ENCODE measurements at places on chromosomes 13 and 19.

DNA sequence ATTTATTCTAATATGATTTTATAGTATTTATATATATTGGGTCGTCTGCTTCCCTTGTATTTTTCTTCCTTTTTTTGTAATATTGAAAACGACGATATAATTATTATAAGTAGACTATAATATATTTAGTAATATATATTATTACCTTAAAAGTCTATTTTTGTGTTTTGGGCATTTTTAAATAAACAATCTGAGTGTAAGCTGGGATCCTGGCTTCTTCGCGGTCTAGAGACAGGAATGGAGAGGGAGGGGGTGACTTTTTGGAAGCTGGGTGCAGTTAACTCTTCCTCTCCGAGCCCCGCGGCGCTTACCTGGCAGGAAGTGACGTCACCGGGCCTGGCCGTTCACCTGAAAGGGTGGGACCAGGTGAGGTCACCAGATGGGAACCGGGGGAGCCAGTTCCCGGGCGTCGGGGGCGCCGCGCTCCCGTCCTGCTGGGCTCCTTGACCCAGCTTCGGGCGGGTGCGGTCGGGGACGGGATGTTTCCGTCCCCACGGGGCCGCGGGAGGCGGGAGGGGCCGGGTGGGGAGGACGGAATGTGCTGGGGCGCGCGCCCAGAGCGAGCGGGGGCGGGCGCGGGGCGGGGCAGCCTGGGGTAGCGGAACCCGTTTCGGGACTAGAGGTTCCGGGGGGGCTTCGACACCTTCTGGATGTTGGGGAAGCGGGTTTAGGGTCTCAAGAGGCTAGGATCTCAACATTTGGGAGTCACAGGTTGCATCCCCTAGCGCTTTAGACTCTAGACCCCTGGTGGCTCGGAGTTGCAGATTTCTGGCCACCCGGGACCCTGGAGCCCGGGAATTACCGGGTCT lies 2.8 kb downstream of the ZFP36 start:
- DNase-seq: peak; percentile 94

GRCh38 chr19:1248786-1249297 lies 459 bp downstream of the MIDN start:
- DNase-seq: no peak

- DNase-seq: no peak
Observed at GRCh38 chr19:51441410-51442390, 16.6 kb downstream of the SIGLEC8 start.

DNA sequence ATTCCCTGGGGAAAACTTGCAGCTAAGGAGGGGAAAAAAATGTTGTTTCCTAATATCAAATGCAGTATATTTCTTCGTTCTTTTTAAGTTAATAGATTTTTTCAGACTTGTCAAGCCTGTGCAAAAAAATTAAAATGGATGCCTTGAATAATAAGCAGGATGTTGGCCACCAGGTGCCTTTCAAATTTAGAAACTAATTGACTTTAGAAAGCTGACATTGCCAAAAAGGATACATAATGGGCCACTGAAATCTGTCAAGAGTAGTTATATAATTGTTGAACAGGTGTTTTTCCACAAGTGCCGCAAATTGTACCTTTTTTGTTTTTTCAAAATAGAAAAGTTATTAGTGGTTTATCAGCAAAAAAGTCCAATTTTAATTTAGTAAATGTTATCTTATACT lies 33.6 kb downstream of the TNFSF11 start:
- DNase-seq: no peak

- no peak for DNase-seq
Observed at GRCh38 chr19:53904909-53905308, 4.2 kb upstream of the CACNG7 start.

DNA sequence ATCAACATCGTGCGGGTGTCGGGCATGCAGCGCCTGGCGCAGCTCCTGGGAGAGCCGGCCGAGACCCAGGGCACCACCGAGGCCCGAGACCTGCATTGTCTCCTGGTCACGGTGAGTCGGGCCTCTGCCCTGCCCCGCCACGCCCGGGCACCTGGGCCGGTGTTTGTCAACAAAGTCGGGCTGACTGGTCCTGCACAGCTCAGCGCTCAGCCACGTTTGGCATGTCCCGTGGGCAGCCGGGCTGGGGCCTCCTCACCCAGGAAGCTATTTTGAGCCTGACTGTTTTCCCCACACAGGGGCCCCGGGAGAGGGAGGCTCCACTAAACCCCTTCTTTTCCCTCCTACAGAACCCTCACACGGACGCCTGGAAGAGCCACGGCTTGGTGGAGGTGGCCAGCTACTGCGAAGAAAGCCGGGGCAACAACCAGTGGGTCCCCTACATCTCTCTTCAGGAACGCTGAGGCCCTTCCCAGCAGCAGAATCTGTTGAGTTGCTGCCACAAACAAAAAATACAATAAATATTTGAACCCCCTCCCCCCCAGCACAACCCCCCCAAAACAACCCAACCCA lies 1.3 kb downstream of the GADD45B start:
- DNase-seq: no peak

- DNase-seq: no peak
Observed at GRCh38 chr19:10061717-10062310, 24.3 kb upstream of the SHFL start.

DNA sequence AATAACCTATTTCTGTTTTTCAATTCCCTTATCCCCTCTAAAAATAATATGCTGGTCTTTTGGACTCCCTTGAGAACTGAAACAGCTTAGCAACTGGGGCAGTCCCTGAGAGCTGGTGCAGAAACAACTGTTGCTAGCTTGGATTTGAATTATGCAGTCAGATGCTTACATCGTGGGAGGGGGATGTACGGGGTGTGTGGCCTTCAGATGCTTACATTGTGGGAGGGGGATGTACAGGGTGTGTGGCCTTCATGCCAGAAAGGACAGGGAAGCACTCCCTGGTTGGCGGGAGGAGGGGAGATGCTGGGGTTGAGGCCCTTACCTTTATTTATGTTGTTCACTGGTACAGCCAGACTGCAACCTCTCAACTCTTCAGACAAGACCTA lies 25.6 kb downstream of the LRCH1 start:
- DNase-seq: no peak

- peak; percentile 94 for DNase-seq
Observed at GRCh38 chr19:7488736-7489353, at the start of gene PEX11G. TSS of gene PEX11G (minus strand) at chr19:7489035. CDS start at chr19:7489010, 25 bp downstream.

All from mesendoderm (in vitro differentiated cells).